Activated T-helper 17 cell treated with anti-CD3 and anti-CD28 coated beads, Interleukin-2, amount 50 U/mL, for 72 hours (primary cell): ENCODE measurements at places on chromosomes 11 and 22.

DNA sequence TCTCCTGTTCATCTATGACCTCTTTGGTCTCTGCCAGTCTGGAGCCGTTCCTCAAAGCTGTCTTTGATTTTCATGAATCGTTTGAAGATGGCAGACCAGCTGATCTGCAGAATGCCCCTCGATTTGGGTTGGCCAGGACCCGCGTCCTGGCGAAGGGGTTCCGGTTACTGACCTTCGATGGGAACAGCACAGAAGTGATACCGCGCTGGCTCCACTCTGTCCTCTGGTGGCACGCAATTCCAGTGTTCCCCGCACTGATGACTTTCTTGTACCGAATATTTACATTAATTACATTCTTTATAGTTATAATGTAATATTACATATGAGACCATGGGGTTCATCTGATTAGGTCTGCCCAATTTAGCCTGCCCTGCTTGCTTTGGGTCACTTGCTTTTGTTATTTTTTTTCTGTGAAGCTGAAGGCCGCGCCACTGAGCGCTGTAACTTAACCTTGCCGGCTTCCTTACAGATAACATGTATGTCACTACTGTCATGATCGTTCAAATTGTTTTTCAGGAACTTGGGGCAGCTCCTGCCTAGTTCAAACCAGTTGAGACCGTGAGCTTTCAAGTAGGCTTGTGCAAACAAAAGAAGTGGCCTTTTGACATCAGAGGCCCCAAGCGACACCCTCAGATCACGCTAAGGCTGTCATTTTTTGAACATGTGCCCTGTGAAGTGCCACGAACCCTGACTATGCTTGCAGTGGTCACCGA lies 4.1 kb upstream of the USP18 start:
- no peaks in the 10 kb centered on the region for H3K4me1 ChIP-seq
- H3K27ac ChIP-seq: no peak overlapping the region
- ATAC-seq: no peak
- no peaks in the 10 kb centered on the region for H3K36me3 ChIP-seq
- no peaks in the 10 kb centered on the region for H3K27me3 ChIP-seq

- H3K4me3 ChIP-seq: no peak overlapping the region
Observed at GRCh38 chr11:9943386-9944110, 279.7 kb downstream of the SWAP70 start.

GRCh38 chr22:50702261-50702671 lies 29.6 kb downstream of the SHANK3 start:
- H3K27me3 ChIP-seq: peaks cover 4% of the 10 kb centered on the region
- peaks cover 13% of the 10 kb centered on the region for H3K4me1 ChIP-seq
- H3K27ac ChIP-seq: peak overlapping the region; percentile 2
- no peaks in the 10 kb centered on the region for H3K36me3 ChIP-seq
- peak overlapping the region; percentile 3 for H3K4me3 ChIP-seq
- peak; percentile 71 for ATAC-seq

GRCh38 chr11:133832991-133833897 lies 12.1 kb downstream of the SPATA19 start:
- no peak overlapping the region for H3K27ac ChIP-seq
- no peak overlapping the region for H3K4me3 ChIP-seq

DNA sequence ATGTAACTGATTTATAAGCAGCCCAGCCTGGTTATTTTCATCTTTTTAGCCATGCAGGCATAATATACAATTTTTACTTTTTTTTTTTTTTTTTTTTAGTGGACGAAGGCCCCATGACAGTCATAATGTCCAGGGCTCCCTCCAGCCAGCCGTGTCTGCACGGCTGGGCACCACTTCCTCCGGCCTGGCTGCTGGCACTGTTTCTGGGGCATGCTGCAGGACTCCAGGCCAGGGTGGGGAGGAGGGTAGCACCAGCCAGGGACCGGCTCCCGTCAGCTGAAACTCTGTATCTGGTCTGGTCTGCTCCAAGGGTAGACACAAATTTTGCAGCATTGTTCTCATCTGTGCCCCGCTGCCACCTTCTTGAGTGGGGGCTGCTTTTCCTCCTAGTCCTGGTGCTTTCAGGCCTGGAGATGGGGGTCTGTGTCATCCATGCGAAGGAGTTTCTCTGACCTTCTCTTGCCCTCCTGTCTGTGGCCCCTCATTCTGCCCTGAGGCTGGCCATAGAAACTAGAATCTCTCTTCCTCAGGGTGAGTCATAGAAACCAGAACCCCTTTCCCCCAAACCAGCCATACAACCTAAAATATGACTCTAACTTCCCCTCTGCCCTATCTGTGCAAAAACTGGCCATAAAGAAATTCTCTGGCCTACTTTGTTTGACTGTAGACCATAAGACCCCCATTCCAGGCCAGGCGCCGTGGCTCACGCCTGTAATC lies 9.2 kb upstream of the RRP7A start:
- no peaks in the 10 kb centered on the region for H3K36me3 ChIP-seq
- H3K4me3 ChIP-seq: no peak overlapping the region
- peaks cover 7% of the 10 kb centered on the region for H3K4me1 ChIP-seq
- H3K27me3 ChIP-seq: peaks cover 3% of the 10 kb centered on the region
